ENCODE measurements at places on chromosomes 3 and 15.

DNA sequence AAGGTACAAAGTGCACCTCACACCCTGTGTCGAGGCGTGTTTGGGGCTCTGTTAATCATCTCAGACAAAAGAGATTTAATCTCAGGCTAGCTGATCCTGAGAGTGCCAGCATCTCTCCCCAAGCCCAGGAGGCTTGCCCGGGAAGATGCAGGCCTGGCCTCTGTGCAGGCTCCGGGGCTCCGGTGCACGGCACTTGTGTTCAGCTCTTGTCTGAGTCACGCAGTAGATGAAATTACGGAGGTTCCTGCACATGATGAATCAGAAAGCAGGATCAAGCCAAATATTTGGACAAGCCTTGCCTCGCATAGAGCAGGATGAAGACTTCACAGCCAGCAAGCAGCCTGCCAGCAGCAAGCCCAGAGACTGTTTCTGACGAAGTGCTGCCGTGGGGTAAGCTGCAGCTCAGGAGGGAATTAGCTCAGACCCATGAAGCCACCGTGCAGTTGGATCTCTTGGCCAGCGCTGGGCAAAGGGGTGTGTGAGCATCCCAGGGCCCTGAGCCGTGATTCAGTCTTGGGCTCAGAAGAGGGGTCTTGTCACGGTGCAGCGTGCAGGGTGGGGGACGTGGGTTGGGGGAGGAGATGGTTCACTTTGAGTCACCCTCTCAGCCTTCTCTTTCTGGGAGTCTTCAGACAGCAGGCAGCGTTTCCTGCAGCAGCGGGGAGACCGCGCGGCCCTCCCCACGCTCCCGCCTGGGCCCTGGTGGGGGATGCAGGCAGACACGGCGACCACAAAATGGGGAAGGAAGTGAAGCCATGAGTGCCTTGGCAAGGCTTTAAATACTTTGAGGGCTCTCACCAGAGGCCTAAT, 89.2 kb upstream of the MEF2A start:
- peak; percentile 60 for DNase-seq

DNA sequence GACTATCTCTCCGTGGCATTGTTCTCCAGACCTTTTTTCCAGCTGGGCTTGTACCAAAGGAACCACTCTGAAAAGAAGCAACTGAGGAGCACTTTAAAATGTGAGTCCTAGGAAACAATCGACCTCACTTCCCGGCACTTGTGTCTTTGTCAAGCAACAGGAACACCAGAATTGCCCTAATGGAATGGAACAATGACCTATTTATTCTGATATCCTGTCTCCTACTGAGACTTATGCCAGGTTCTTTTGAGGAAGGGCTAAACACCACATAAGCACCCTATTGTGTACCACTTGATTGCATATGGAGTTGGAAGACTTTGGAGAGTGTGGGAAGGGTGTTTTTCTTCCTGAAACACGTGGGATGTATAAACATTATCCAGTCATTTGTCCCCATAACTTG, 56.8 kb upstream of the TGFBR2 start:
- DNase-seq = no peak

GRCh38 chr3:17967953-17968607, 225.6 kb upstream of the TBC1D5 start:
- no peak for DNase-seq

- no peak for DNase-seq
Observed at GRCh38 chr3:150844484-150844883, 60.8 kb downstream of the MINDY4B start.

DNA sequence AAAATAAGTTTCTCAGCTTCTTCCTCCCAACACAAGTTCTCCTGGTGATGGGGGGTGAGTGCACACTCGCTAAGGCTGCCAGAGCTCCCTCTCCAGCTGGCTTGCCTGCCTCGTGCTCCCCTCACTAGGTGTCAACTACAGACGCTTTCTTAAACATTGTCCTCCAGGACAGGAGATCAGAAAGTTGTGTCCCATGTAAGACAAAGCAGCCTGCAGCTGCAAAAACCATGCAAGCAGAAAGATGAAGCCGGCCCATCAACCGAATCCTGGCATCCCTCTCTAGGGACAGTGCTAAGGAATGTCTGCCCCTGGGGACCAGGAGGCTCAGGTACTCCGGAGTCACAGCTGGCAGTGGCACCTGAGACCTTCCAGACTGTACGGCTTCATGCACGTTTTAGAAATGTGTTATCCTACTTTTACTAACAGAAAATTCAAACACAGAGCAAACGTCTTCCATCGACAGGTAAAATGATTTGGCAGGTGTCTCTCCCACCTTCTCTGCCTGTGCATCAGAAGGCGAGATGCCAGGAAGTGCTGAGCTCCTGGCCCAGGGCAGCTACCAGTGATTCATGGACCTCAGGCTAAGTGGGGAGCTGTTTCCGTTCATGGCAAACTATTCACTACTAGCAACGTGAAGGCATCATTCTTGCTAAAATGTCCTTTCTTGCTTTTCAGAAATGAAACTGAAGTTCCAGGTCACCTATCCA, 246.1 kb downstream of the ADAMTS17 start:
- no peak for DNase-seq

- no peak for DNase-seq
Observed at GRCh38 chr15:92141607-92142006, 252.1 kb upstream of the ST8SIA2 start.

DNA sequence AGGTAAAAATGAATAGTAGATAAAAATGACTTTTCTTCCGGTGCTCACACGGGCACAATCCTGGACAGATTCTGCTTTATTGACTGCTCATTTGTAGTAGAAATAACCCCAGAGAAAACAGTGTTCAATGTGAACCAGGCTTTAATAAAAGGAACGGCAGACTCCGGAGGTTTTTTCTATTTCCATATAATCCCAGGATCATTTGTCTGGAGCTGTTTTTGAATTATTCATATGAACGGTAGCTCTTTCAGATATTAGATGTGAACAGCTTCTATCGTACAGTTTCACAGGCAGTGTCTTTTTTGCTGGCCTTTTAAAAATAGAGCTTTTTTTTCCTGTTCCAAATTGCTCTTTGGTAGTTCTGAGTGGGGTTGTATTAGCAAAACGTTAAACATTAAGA, 347.3 kb downstream of the MFSD1 start:
- no peak for DNase-seq

GRCh38 chr3:61520966-61521628, 40.3 kb upstream of the PTPRG start:
- DNase-seq = no peak

DNA sequence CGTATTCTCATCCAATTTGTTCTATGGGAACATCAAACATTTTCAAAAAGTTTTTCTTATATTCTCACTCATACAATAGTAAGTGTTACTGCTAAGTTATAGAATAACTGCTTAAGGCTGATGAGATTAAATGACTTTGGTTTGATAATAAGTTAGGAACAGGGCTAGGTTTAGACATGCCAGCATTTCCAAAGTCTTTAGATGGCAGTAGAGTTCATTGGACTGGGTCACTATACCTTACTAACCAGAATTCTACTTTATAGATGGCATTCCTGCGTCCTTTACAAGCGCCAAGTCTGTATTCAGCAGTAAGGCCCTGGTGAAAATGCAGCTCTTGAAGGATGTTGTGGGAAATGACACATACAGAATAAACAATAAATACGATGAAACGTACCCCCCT, 21.7 kb downstream of the PLAAT1 start:
- no peak for DNase-seq

DNA sequence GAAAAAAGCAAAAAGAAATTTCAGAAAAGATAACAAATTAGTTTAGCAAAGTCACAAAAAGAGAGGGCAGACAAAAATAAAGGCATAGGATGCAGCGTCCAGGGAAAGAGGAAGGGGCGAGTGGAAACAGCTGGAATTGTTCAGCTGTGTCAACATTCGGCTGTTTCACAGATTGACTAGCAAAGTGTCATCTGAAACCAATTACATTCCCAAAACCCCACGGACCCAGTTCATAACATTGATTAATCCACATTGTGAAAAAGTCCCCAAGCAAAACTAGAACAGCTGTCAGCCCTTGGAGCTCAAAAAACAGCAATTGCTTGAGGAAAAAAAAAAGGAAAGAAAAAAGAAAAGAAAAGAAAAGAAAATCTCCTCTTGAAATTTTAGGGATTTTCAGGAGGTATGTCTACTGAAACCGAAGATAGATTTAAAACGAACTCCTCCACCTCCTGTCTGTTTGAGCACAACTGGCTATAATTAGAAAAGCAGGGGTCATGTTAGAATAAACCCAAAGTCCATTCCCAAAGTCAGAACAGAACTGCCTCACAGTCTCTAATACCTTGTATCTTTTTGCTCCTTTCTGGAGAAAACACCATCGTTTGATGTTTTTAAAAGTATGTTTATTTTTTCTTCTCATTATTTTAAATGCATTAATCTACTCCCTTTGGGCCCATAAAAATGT, 159.6 kb downstream of the RORA start:
- DNase-seq = no peak

GRCh38 chr3:116667791-116668190, 41.8 kb upstream of the TUSC7 start:
- no peak for DNase-seq

DNA sequence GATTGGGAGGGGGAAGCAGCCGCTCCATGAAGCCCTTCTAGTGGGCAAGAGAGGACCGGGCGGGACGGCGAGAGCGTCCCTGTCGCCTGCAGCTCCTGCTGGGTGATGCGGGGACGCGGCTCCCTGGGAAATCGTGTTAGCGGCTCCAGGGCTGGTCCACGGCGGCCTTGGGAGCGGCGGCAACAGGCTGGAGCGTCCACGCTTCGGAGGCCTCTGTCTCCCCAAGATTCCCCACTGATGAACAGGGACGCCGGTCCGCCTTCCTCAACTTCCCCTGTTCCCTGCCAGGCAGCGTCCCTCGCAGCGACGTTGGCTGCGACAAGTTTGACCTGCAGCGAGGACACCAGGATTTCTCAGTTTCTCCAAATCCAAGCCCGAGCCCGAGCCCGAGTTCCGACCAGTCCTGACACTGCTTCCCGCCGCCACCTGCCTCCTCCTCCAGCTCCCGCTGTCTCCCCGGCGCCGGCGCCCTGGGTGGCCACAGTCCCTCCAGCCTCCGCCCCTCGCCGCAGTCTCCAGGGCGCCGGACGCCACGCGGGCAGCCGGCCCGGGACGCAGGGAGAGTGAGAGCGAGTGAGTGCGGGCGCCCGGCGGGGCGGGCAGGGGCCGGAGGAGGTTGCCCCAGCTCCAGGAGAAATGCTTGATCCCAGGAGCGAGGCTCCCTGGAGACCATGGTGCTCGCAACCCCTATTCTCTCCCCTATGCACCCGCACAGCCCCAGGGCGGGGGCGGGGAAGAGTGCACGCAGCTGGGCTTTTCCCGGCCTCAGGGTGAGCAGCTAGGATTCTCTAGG, 78.1 kb upstream of the RNF7 start:
- no peak for DNase-seq

GRCh38 chr15:101048176-101048575, 129.0 kb downstream of the LRRK1 start:
- DNase-seq = no peak

DNA sequence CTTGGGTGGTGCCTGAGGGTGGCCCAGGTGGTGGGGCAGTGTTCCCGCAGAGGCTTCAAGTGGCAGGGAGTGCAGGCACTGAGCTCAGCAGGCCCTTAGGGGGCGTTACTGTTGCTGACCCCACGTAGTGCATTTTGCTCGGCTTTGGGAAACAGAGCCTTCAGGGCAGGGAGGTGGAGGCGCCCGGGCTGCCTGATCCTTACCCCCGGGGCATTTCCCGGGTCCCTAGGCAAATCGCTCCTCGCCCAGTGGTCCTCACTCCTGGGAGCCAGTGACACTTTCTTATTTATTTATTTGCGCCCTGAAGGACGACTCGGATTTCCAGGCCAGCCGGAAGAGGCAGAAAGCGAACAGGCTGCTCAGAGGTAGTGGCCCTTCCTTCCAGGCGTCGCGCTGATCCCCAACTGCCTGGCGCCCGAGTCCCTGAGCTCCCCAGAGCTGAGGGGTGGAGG, 10.1 kb upstream of the FOXB1 start:
- no peak for DNase-seq

GRCh38 chr15:88998980-88999713, 86.0 kb upstream of the MFGE8 start:
- no peak for DNase-seq

GRCh38 chr3:130905551-130905950, 11.7 kb downstream of the ATP2C1 start:
- no peak for DNase-seq

GRCh38 chr15:33489335-33489734, 178.6 kb downstream of the RYR3 start:
- DNase-seq = no peak

DNA sequence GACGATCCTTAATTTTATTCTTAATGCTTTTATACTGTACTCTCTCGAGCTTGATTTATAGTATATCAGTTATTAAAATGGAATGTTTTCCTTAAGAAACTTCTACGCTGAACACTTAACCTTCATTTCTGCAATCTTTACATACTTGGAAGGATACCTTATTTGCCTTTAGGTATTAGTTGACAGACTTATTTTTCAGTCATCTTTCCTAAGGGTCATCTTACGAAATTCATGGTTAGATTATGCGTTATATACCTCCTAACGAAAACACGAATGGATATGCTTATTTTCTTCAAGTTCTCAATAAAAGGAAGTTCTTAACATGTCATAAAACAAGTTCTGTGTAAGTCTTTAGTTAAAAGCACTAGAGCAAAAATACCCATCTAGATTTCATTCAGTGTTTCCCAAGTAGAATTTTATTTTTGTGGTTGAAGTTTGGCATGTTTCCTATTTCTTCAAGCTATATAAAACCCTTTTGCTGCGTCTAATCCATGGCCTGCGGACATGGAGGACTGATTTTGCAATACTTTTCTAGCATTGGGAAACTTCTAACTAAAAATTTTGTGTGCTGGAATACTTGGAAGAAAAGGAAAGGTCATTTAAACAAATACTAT, 231.3 kb downstream of the TP63 start:
- DNase-seq = no peak

DNA sequence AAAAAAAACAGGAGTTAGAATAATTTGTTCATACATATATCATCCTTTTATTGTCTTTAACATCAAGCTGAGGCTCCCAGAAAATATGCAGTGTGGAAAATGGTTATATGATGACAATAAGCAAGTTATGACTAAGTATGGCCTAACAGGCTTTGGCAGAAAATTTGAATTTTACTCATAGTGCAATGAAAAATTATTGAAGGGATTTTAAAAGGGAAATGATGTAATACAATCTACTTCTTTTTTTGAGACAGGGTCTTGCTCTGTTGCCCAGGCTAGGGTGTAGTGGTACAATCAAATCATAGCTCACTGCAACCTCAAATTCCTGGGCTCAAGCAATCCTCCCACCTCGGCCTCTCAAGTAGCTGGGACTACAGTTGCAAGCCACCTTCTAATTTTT, 78.7 kb downstream of the FAIM start:
- DNase-seq = no peak

DNA sequence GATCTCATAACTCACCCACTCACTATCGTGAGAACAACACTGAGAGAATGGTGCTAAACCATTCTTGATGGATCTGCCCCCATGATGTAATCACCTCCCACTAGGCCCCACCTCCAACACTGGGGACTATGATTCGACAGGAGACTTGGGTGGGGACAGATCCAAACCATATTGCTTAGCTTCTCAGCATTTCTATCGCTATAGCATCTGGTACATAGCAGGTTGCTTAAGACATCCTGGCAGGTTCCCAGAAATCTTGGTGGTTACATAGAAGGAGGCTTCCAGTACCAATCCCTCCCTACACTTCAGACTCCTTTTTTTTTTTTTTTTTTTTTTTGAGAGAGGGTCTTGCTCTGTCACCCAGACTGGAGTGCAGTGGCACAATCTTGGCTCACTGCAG, 487.8 kb downstream of the EDEM1 start:
- DNase-seq = no peak
